ENCODE measurements at places on chromosomes 7 and 10.

GRCh38 chr7:89312551-89312950 lies 517.0 kb upstream of the TEX47 start:
- no peak for DNase-seq

DNA sequence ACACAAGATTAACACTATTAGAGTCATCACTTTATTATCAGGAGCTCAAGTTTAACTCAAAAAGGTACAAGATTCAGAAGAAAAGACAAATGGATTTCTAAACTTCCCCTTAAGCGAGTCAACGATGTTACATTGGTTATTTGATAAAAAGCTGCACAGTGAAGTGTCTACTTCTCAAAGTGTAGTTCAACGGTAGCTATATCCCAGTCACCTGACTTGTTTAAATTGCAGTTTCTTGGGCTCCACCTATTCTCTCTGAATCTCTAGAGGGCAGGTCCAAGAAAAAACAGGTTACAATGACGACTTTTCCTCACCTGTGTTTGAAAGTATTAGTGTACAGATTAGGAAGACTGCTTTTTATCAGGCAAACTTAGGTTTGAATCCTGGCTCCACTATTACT lies 16.6 kb downstream of the MINDY3 start:
- DNase-seq: no peak

DNA sequence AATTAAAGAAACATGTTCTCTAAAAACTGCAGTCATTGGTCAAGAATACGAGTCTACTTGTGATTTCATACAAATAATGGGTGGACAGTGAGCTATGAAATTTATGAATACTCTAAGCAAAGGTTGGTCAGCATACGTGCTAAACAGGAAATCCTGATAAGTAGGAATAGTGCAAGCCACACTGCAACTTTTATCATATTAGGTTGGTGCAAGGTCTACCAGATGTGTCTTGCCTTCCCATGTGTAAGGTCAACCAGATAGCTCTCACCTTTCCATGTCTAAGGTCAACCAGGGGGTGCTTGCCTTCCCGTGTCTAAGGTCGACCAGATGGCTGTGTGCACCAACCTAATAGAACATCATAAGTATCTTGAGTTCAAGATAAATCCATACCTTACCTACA lies 2.0 kb upstream of the ITGB1 start:
- DNase-seq: no peak

DNA sequence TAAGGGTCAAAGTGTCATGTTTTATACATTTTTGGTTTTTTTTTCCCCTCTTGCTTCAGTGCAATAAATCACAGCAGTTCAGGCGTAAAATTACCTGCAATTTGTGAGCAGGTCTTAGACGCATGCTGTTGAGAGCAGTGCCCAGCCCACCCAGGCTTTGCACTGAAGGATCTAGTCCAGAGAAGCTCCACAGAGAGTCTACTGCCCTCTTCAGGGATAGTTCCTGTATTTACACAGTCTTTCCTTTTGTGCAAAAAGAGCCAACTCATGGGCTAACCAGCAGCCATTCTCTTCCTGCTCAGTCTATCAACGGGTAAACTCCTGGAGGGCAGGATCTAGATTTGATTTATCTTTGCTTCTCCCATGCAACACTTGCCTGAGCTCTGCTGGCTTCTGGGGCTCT lies 82.2 kb upstream of the NAMPT start:
- DNase-seq: no peak

GRCh38 chr10:120052964-120053702 lies 160.6 kb downstream of the SEC23IP start:
- no peak for DNase-seq

- DNase-seq: no peak
Measured at GRCh38 chr10:24209946-24210491, 1.1 kb downstream of the KIAA1217 start.

- no peak for DNase-seq
Measured at GRCh38 chr7:24729365-24730017, 27.8 kb downstream of the GSDME start.

- no peak for DNase-seq
Measured at GRCh38 chr7:64914557-64914956, 11.5 kb downstream of the ZNF273 start.

DNA sequence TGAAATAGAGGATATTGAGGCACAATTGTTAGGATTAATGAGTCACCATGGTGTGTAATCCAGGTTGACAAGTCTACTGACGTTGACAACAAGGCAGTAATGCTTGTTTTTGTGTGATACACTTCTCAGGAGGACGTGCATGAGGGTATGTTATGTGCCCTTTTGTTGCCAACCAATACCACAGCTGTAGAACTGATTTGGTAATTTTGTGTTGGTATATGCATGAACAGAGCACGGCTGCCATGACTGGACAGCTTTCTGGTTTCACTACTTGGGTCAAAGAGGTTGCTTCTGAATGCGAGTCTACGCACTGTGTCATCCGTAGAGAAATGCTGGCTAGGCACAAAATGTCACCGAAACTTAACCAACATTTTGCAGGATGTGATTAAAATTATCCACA lies 32.9 kb downstream of the PHTF2 start:
- DNase-seq: no peak

- no peak for DNase-seq
Measured at GRCh38 chr10:126928274-126928673, 23.0 kb downstream of the DOCK1 start.

DNA sequence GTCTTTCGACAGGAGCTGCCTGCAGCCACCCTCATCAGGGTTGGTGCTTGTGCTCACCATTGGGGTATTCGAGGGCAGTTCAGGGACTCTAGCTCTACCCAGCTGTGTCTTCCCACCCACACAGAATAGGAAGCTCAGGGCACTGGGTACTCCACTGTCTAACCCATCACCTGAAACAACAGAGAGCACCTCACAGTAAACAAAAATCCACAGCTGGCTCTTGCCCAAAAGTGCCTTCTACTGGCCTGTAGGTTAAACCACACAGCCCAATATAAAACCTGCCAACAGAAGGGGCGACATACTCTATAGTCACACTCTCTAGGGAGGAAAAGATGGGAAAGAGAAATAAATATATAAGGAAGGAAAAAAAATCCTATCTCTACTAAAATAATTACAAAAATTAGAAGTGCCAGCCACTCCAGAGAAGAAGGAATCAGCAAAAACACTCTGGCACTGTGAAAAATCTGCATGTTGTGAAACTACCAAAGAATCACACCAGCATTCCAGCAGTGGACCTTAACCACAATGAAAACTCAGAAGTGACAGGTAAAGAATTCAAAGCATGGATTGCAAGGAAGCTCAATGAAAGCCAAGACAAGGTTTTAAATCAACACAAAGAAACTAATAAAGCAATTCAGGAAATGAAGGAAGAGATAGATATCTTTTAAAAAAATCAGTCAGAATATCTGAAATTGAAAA lies 110.0 kb downstream of the HGF start:
- DNase-seq: no peak

DNA sequence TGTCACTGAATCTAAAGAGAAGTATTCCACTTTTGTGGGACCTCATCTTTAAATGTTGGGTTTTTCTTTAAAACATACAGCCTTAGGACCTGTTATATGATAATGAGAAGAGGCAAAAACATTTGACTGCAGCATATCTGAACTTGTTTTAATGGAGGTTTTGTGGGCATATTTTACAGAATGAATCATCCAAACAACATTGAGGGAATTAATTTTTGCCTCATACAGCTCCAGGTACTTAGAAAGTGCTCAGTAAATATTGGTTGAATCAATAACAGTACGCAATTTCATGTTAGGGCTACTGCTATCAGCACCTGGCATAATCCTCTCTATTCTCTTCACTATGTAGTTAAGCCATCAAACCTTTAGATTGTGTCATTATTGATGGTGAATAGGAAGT lies 115.9 kb downstream of the MALRD1 start:
- no peak for DNase-seq

DNA sequence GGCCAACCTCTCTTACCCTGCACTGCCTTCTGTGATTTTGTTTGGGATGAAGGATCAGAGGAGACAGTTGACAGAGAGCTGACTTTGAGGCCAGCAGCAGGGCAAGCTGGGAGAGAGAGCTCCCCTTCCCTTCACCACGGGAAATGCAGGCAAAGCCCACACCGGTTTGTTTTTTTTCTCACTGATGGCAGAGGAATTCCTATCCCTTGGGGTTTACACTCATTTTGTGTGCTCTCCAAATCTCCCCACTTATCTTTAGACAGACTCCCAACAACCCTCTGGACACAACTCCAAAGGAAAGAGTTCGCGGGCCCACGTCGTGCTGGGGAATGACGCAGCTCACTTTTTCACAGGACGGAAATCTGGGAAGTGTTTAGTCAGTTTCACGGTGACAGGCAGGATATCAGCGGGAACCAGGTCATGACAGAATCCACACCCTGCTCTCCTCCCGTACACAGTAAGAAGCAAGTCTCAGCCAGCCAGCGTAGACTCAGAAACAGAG lies 68.3 kb upstream of the FAM171A1 start:
- no peak for DNase-seq

DNA sequence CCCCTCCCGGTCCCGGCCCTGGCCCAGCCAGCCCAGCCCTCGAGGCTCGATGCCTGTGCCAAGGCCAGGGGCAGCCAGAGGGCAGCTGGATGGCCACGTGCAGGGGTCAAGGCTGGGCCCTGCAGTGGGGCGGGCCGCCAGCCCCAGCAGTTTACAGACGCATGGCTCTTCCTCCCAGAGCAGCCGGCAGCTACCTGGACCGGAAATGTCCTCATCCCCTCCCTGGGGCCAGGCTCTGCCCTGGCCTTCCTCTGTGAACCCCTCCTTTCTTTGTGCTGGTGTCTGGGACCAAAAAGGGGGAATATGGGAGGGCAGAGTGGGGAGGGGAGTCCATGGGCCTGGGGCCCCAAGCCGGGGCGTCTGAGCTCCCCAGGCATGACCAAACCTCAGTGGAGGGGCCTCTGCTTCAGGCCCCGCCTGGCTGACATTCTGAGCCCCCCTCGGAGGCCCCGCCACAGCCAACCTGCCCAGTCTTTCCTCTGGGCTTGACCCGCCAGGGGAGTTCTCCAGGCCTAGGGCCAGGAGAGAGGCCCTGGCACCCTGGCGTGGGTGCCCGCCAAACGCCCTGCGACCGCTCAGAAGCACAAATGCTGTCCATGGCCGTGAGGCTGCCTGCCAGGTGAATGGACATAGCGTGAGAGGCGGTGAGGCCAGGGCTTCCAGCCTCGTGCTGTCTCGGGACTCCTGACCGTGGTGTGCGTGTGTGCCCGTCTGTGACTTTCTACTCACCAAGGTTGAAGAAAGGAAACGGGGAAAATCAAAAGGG lies 24.7 kb upstream of the AMZ1 start:
- DNase-seq: no peak

DNA sequence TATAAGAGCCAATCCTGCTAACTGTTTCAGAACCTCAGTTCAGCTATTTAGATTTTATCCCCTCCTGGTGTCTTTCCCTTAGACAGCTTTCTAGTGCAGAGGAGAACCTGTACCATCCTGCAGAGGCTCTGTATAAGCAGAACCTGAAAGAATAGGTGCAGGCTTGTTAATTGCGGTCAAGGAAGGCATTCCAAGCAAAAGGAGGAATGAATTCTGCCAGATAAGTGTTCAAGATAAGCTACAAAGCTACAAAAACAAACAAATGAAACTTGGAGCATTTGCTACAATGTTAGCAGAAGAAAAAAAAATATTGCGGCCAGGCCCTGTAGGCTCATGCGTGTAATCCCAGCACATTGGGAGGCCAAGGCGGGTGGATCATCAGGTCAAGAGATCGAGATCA lies 32.6 kb upstream of the AGMO start:
- no peak for DNase-seq

- no peak for DNase-seq
Measured at GRCh38 chr7:40546616-40547501, 412.1 kb downstream of the SUGCT start.

- no peak for DNase-seq
Measured at GRCh38 chr7:11957956-11958355, 126.0 kb upstream of the THSD7A start.

- DNase-seq: no peak
Measured at GRCh38 chr7:112350585-112350984, 99.7 kb upstream of the IFRD1 start.

- DNase-seq: no peak
Measured at GRCh38 chr7:138247081-138247480, 170.8 kb downstream of the AKR1D1 start.

DNA sequence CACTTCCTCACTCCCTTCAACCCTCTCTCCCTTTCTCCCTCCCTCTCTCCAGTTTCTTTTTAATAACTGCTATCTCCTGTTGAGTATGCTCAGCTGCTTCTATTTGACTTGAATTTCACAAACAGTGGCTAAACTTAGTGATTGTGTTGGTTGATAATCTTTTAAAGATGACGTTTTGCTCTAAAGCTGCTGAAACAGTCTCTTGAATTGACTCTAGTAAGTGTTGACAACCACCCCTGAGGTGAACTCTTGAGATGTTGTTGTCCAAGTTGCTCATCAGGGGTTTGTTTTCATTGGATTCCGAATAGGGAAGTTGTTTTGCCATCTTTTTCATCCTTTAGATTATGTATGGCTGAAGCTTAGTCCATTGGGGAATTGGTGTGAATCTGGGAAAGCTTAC lies 176.2 kb downstream of the TWIST1 start:
- DNase-seq: no peak

DNA sequence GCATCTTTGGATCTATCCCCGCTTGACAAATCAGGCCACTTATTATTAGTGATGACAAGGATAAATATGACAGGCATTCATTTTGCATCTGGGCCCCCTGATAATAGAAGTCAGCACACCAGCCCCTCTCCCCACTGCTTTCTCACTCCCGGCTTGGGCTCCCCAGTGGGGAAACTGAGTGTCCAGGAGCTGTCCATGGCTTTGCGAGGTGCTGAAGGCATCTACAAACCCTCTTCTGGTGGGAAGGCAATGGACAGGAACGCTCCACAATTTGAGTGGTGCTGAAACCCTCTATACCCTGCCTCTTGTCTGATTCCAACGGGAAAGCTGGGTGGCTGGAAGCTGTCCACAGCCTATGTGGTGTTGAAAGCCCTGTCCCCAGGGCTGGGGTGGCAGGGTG lies 61.7 kb upstream of the PCBD1 start:
- DNase-seq: no peak

DNA sequence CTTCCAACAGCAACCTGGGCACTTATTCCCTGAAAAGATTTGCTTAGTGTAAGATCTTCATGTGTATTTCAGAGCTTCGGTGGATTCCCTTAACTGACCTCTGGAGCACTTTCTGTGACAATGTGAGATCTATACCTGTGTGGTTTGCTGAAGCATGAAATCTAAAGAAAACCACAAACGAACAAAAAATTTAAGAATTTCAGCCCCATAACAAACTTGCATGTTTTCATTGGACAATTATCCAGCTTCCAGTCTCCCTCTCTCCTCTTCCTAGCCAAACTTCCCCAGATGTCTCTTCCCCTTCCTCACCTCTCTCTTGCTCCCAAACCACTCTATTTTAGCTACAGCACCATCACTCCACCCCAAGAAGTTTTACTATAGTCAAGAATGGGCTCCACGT lies 279.9 kb upstream of the SORCS1 start:
- DNase-seq: no peak
